ENCODE measurements at places on chromosomes 4 and X.
A peak's percentile ranks its signal among the peaks of the same experiment; 100 is the strongest.

- DNase-seq: peak; percentile 21
These were observed 460.3 kb downstream of the SPRY1 start for GRCh38 chr4:123856689-123857545.

DNA sequence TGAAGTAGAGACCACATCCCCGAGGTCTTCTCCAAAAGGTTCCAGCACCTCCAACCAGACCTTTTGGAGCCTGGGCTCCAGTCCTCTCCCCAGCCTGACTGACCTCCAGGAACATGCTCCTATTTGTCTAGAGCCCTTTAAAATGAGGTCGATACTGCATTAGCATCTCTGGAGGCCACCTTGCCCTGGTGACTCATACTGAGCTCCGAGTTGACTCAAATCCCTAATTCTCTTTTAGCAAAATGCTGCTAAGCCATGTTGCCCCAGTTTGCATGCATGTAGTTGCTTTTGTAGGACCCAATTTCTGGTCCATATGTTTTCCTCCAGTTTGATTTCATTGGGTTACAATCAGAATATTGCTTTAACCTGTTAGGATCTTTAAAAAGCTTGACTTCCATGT, 43.5 kb upstream of the CITED1 start:
- no peak for DNase-seq

- no peak for DNase-seq
These were observed 281.0 kb downstream of the LDB2 start for GRCh38 chr4:16617435-16617834.

DNA sequence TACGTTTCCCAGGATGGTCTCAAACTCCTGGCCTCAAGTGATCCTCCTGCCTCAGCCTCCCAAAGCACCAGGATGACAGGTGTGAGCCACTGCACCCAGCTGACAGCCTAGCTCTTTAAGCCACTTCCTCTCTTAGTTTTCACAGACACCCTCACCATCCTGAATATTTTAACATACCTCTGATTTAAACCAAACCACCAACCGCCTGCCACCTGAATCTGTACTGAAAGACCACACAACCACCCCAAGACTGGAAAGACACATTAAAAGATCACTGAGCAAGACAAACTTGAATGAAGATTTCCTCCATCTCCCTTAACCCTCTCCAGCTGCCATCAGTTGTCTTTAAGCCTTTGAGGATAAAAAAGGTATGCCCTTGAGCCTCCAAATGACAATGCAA, 110.6 kb downstream of the SH3KBP1 start:
- DNase-seq: no peak

- no peak for DNase-seq
These were observed 23.5 kb upstream of the SOWAHD start for GRCh38 chrX:119734897-119735339.

GRCh38 chr4:182111586-182111985, 131.6 kb upstream of the TENM3 start:
- no peak for DNase-seq

DNA sequence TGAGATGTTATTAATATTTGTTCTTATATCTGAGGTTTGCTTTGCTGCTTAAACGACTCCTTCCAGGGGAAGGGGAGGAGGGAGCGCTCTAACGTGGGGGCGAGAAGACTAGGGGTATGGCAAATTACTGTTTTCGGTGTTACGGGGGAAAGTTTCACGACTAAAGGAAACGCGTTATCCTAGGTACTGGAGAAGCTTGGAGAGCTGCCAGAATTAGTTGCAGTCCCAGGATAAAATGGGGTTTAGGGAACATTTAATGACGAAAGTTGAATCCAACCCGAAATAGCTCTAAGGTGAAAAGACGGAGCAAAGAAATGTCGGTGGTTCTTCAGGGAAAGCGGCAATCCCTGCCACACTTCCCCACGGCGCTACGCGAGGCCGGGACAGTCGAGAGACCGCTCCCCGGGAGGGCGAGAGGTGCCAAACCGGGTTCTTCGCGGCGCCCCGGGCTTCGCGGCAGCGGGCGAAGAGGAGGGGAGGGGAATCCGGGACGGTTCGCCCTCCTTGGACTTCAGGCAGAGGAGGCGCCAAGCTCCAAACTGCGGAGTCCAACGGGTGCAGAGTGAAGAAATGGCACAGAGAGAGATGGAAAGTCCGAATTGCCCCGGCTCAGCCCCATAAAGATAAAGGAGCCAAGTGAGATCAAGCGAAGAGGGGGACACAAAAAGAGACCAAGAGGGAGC, 724 bp downstream of the THOC2 start:
- DNase-seq: peak; percentile 20

DNA sequence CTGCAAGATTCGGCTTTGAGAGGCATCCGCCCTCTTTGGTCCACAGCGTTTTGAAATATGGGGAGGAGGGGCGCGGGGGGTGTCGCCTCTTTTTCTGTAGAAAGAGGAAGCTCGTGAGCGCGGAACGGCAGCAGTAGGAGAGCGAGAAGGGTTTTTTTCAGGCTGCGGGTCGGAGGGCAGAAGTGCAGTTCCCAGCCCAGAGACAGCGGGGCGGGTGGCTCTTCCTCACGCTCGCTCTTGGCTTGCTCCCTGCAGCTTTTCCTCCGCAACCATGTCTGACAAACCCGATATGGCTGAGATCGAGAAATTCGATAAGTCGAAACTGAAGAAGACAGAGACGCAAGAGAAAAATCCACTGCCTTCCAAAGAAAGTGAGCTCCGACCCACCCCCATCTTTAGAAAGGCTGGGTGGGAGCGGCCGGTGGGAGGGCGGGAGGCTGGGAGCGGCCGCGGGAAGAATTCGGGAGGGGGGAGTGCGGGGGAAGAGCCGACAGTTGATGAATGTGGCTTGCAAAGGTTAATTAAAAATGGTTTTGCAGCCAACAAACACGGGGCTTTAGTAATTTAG, 1.2 kb downstream of the TMSB4X start:
- DNase-seq: peak; percentile 49

GRCh38 chrX:138150709-138151108, 560.8 kb downstream of the FGF13 start:
- no peak for DNase-seq

DNA sequence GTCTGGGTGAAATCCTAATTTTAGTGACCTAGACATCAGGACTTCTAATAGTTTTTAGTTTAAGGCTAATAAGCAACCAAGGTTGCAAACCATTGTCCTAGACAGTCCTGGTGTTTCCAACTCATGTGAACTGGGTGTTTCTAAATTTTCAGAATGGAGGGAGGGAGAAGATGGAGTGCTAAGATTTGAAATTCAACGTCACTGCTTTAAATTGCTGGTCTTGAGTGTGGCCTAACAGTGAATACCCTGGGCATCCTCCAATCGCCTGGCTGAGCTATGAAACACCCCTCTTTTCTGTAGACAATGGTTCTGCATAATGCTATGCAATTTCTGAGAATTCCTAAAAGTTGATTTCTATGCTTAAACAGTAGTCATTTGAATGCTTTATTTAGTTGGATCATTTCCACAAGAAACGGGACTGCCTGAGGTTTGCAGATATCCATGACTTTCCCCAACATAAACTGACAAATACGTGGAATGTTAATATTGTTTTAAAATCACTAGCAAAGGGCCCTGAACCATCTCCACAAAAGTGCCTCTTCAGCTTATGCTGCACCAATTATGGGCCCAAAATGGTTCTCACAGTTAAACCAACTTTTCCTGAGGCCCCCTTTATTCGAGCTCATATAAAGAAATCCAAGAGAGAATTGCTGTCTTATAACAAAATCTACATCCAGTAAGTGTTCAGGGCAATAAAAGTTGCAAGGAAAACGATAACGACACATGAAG, 1.1 kb downstream of the FBXL5 start:
- DNase-seq: no peak

DNA sequence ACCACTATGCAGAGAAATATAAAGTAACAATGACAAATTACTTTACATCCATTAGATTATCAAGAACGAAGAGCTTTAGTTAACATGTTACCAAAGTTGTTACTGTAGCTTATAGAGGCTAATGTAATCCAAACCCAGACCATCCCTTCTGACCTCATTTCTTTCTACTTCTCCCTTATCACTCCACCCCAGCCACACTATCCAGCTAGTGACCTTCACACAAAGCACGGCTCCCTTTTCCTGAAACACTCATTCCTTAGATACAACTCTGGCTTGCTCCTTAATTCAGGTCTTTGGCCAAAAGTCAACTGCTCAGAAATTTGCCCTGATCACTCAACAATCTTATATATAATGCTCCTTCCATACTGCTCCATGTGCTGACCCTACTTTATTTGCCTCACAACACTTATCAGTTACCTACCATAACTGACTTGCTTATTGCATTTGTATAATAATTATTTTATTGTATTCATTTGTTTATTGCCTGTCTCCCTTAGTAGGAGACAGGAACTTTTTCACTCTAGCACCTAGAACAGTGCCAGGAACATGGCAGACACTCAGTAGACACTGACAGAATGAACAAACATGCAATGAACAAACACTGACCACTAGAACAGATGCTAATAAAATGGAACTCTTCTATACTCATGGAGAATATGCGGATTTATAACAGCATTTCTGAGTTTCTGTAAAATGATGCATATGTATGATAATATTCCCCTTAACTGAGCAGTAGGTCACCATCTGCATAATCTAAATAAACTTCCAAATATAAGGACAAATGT, 67.6 kb downstream of the EIF4E start:
- no peak for DNase-seq

GRCh38 chr4:42327323-42327722, 70.0 kb upstream of the SHISA3 start:
- no peak for DNase-seq

DNA sequence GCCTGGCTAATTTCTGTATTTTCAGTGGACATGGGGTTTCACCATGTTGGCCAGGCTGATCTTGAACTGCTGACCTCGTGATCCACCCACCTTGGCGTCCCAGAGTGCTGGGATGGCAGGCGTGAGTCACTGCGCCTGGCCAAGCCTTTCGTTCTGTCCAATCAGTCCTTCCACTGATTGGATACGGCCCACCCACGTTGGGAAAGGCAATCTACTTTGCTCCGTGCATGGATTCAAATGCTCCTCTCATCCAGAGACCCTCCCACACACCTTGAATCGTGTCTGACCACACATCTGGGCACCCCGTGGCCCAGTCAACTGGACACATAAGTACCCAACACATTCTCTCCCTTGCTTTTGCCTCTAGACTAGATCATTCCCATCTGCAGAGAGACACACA, 74.9 kb downstream of the CRLF2 start:
- DNase-seq: no peak

GRCh38 chr4:83831588-83831987, 295.7 kb downstream of the GPAT3 start:
- DNase-seq: no peak

DNA sequence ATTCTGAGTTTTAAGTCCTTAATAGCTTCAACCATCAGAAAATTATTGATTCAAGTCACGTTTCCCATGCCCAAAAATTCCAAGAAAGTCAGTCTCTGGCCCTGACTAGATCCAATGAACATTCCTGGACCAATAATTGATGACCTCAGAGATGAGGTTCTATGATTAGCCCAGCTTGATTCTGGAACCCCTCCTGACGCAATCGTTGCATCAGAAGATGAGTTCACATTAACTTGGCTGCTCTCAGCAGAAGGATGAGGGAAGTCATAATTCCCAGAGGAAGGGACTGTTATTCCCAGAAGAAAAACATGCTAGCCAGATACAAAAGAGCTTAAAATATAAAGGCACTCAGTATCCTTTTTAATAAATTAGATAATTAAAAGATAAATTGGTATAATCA, 34.3 kb upstream of the CPEB2 start:
- DNase-seq: no peak

GRCh38 chr4:146310319-146311021, 96.1 kb downstream of the REELD1 start:
- DNase-seq: no peak

DNA sequence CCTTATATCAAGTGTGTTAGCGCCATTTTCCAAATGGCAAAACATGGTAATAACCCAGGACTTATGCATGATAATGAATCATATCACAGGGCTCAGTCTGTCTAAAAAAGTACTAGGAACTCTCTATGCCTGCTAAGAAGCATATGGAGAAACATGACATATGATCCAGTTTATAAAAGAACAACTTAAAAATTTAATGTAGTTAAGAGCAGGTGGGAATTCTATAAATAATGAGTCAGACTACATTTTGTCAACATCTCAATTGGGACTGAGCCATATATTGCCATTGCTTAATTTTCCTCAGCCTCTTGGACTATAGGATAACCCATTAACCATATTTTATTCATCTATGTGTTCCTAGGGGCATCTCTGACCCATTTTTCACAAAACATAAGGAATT, 360.4 kb upstream of the AGA start:
- DNase-seq: no peak

DNA sequence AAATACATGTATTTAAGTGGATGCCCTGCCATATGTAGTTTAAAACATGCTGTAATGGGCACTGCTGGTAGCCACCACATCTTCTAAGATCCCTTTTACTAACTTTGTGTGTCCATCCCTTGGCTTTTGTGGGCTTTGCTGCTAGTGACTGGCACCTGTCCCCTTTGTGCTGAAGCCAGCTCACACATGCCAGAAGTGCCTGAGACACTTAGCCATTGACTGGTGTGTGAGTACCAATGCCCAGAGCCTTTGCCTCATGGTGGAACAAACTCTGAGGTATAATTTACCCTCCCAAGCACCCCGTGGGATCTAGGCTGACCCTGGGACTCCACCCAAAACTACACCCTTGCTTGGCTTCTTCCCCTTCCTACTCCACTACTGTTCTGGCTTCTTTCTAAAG, 33.0 kb downstream of the ARHGAP6 start:
- DNase-seq: no peak

GRCh38 chrX:43822014-43822413, 60.2 kb downstream of the MAOB start:
- DNase-seq: no peak

DNA sequence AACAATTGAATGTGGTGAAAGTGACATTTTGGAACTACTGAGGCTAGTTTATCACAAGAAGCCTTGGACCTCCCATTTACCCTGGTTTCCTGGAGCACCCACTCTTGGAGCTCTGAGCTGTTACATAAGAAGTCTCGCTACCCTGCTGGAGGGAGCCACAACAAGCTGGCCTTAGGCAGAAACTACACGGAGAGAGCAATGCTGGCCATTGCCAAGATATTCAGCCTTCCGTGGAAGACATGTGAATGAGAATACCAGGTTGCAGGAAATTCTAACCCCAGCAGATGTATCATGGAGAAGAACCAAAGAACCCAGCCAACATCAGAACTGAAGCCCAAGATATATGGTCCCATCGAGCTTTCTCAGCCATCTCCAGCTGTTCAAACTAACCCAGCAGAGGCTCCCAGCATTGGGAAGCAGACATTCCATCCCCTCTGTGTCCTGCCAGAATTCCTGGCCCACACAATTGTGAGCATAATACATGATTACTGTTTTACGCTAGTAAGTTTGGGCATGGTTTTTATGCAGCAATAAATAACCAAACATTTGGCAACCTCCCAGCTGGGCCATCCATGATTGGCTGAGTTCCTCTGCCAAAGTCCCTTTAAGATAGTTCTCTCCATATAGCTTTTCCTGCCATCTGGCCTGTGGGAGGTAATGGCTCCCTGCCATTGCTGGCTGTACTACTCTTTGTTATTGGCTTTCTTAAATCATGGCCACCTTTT, 17.9 kb upstream of the PDE5A start:
- no peak for DNase-seq

DNA sequence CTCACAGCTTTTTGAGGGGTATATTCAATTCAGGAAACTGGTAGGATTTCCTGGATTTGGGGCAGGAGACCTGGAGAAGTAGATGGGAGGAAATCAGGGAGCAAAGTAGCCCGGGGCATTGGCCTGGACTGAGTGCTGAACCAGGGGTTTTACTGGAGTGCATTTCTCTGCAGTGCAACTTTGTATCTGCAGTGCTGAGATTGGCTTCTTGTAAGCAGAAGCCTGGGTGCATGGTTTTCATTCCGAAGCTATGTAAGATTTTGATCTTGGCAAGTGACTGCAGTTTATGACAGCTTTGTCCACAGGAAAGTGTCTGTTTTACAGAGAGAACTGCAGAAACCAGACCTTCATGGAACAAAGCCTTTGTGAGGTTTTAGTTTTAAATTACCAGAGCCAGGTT, 158.3 kb downstream of the SPCS3 start:
- no peak for DNase-seq
